ENCODE measurements at places on chromosomes 1 and 21.
A peak's percentile ranks its signal among the peaks of the same experiment; 100 is the strongest.

- no peak for DNase-seq
These were observed 76.1 kb downstream of the PTPN14 start for GRCh38 chr1:214475331-214475730.

DNA sequence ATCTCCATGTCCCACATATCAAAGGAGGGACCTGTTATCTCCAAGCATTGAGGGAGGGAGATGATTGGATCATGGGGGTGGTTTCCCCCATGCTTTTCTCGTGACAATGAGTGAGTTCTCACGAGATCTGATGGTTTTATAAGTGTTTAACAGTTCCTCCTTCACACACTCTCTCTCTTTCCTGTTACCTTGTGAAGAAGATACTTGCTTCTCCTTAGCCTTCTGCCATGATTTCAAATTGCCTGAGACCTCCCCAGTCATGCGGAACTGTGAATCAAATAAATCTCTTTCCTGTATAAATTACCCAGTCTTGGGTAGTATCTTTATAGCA lies 91.6 kb downstream of the DDAH1 start:
- no peak for DNase-seq

- no peak for DNase-seq
These were observed 55.5 kb downstream of the EPS15 start for GRCh38 chr1:51463561-51463960.

DNA sequence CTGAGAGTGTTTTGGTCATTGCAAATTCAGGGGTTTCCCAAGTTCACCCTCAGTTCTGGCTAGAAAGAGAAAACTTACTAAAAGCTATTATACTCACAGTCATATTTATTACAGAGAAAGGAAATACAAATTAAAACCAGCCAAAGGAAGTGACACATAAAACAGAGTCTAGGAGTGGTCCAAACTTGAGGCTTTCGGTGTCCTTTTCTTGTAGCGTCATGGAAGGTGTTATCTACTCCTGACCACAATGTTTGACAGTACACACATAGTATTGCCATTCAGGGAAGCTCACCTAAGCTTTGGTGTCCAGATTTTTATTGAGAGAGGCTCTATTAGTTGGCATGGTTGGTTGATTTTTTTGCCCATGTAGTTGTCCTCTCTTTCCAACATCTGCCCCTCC lies 59.0 kb downstream of the SLC35A3 start:
- no peak for DNase-seq

- no peak for DNase-seq
These were observed 569.4 kb upstream of the ADAMTS5 start for GRCh38 chr21:27536319-27536718.

DNA sequence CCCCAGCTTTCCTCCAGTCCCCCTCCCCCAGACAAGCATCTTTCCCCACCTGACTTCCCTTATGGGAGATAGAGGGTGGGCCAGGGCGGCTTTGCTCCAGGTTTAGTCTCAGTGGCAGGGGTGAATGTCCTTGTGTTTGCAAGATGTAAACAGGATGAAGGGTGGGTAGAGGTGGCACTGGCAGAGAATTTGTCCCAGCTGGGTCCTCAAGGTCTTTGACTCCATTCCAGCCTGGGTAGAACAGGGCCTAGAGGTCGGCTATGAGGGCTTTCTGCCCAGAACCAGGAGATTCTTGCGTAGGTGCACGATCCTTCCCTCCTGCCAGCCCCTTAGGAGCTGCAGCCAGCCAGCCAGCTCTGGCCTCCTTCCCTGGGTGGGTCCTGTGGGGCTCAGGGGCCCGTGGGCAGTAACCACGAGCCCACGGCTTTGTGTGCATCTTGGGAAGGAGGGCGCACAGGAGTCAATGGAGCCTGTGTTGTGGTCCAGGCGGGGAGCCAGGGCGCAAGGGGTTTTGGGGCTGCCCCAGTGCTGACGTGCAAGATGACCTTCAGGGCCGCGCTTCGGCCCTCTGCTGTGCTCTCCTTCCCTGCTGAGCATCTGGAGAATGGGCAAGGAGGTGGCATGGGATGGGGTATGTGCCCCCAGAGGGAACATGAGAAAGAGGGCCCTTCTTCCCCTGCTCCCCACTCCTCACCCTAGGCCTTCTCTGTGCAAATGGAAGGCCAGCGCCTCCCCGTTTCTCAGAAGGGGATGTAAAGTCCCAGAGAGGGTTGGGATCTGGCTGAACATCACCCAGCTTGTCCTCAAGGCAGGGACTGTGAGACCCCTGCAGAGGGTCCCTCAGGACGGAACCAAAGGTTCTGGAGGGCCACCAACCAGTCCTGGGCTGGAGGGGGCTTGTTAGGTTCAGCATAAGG lies 15.7 kb downstream of the POU3F1 start:
- no peak for DNase-seq

- no peak for DNase-seq
These were observed 47.6 kb downstream of the IRF2BP2 start for GRCh38 chr1:234562334-234562733.

DNA sequence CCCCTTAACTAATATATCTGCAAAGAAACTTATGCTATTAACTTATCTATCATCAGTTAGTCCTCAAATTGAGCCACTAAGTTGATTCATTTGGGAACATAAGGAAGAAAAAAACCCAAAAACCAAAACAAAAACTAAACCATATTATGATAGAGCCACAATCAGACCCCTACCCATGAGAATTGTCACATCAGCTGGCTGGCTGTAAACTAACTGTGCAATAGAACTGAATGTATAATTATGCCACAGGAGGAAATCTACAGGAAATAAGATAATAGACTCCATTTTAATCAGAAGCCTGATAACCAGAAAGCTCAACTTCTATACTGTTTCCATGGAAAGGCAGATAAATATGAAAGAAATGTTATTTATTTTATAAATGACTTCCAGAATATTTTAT lies 110.0 kb downstream of the RGL1 start:
- DNase-seq = no peak

DNA sequence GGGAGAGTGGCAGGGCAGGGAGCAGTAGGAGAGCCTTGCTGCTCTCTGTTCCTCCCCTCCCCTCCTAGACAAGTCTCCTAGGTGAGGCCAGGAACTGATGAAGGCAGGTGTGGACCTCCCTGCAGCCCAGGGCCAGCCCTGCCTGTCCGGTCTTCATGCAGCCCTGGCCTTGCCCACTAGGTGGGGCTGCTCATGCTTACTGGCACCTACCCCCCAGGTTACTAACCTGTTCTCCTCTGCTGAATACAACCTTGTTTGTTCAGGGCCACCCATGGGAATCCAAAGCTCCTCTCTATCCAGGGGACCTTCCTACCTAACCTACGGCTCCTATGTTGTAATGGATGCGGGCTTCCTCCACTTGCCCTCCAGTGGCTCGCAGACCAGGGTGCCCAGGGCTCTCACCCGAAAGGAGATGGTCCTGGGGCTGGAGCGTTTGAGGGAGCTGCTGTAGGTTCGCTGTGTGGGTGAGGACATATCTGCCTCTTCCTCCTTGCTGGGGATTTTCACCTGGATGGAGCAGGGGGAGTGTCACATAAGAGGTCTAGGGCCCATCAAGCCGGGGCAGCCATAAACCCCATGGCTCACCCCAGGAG lies 7.9 kb upstream of the TNNT2 start:
- peak; percentile 22 for DNase-seq

- DNase-seq = no peak
These were observed 82.8 kb downstream of the TRIM33 start for GRCh38 chr1:114428083-114428754.

GRCh38 chr1:246506367-246506673 lies 759 bp downstream of the SMYD3 start:
- DNase-seq = no peak

DNA sequence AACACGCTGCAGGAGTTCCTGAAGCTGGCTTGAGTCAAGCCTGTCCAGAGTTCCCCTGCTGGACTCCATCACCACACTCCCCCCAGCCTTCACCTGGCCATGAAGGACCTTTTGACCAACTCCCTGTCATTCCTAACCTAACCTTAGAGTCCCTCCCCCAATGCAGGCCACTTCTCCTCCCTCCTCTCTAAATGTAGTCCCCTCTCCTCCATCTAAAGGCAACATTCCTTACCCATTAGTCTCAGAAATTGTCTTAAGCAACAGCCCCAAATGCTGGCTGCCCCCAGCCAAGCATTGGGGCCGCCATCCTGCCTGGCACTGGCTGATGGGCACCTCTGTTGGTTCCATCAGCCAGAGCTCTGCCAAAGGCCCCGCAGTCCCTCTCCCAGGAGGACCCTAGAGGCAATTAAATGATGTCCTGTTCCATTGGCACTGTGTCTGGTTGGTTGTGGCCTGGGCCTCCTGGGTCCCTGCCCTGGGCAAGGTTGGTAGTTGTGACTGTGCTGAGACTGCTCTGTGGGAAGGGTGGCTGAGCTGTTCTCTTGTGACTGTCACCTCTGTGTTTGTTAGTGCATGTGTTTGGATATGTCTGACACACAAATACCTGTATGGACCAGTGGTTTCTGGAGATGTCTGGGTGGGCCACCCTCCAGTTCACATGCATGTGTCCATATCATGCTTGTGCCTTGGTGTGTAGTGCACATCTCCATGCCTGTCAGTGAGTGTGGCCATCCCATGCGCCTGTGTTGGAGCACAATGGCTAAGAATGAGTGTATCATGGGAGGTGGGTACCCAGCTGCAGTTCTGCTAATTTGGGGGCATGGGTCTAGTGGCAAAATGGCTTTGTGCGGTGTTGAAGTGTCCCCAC lies 1.4 kb downstream of the SH3BGRL3 start:
- DNase-seq = no peak

GRCh38 chr1:116258668-116259419 lies 114.2 kb upstream of the ATP1A1 start:
- no peak for DNase-seq

- DNase-seq = no peak
These were observed 70.0 kb upstream of the TENT5C start for GRCh38 chr1:117535821-117536220.

- DNase-seq = no peak
These were observed 82.4 kb downstream of the PBX1 start for GRCh38 chr1:164641353-164641730.

GRCh38 chr1:67564193-67564592 lies 120.8 kb upstream of the GADD45A start:
- no peak for DNase-seq

GRCh38 chr1:168906367-168906766 lies 177.4 kb upstream of the DPT start:
- no peak for DNase-seq

DNA sequence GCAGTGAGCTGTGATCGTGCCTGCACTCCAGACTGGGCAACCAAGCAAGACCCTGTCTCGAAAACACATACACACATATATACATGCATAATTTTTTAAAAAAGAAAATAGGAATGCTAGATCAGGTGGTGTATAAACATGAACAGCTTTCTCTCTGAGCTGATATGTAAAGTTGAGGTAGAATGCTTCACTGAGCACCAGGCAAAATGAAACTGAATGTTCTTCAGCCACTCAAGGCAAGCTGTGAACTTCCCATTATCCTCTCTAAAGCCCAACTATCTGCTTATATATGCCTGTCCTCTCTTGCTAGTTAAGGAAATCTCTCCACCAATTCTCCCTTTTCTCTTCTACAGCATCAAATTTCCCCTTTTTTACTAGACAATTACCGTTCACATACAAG lies 93.0 kb downstream of the NUF2 start:
- no peak for DNase-seq
